ENCODE measurements at places on chromosomes 7 and 10.
A peak's percentile ranks its signal among the peaks of the same experiment; 100 is the strongest.

DNA sequence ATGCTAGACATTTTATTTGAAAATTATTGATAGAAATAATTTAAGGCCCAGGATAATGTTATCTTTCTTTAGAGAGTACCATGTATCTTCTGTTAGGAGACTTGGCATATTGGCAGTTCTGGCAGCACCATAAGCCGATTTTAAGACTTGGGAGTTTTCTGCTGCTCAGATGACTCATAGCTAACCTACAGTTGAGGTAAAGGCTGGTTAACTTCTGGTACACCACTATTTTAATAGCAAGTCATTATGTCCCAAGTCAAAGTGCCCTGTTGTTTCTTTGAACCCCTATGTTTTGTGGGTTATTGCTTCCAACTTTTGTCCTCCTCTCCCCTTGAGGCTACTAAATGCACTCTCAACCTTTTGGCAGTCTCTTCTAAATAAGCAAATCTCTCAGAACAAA, 25.2 kb downstream of the ATRNL1 start:
- DNase-seq = no peak

GRCh38 chr7:96414931-96415292, 93.0 kb upstream of the SLC25A13 start:
- peak; percentile 81 for DNase-seq

- no peak for DNase-seq
These were observed 14.3 kb downstream of the GALNT17 start for GRCh38 chr7:71145906-71146901.

- no peak for DNase-seq
These were observed 13.3 kb downstream of the KMT2E start for GRCh38 chr7:105027176-105027853.

DNA sequence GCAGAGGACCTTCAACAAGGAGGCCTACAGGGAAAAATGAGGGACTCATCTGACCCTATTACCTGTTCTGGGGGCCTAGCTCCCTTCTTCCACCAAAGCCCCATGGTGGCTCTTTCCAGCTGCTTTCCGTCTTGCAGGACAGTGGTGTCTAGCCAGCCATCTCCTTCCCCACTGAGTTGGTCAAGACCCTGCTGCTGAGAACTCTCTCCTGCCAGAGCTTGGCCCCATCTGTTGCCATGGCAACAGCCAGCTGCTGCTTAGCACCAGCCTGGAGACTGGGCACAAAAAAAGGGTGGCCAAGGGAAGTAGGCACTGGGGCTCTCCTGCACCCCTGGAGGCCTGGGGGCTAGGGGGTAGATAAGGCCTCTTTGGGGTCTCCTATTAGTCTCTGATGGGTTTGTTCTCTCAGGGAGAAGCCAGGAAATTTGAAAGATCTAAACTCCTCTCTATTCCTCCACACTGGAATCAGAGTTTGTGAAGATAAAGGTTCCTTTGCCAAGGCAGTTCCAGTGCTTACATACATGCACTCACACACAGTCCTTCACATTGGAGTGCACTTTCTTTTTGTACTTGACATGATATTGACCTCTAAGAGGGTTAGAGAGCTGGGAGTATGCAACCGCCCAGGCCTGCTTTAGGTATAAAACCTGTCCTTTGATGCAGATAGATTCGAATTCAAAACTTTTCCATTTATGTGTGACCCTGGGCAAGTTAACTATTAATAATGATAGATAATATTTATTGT, 15.8 kb downstream of the TSPAN33 start:
- DNase-seq = peak; percentile 65

DNA sequence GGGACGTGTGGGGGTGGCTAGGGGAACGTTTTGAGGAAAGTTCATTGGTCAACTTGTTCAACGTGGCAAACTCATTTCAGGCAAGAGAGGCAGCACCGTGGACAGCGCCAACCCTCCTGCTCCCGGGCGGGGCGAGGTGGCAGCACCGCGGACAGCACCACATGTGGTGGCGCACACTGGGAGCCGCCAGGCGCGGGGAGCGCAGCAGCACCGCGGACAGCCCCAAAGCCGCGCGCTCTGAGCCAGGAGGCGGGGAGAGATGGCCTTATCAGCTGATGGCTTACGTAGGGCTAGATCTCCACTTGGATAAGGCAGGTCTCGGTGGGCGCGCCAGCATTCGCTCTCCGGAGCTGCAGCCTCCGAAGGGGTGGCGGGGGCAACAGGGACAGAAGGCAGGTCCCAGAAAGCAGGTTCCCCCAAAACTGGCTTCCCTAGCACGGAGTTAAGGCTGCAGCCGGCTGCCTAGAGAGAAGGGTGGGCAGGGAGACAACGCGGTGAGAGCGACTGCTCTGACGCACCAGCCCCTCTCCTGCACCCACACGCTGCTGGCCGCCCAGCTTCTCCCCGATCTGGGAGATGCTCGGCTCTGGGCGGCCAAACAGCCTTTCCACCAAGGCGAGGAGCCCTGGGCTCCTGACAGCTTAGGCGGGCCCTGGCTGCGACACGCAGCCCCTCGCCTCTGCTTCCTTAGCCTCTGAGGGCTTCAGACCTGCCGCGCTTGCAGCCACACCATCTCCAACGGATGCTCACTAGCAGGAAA, at the start of gene HTR5A:
TSS of gene HTR5A (plus strand) at position 333 of the 760 bp plus-strand sequence. CDS start 576 bp downstream, outside the sequence.
- no peak for DNase-seq

- DNase-seq = no peak
These were observed 29.5 kb downstream of the PLXDC2 start for GRCh38 chr10:19845503-19846368.
